ENCODE measurements at places on chromosomes 3 and 15.

- no peak for DNase-seq
Observed at GRCh38 chr3:129052675-129053074, 7.9 kb upstream of the GP9 start.

DNA sequence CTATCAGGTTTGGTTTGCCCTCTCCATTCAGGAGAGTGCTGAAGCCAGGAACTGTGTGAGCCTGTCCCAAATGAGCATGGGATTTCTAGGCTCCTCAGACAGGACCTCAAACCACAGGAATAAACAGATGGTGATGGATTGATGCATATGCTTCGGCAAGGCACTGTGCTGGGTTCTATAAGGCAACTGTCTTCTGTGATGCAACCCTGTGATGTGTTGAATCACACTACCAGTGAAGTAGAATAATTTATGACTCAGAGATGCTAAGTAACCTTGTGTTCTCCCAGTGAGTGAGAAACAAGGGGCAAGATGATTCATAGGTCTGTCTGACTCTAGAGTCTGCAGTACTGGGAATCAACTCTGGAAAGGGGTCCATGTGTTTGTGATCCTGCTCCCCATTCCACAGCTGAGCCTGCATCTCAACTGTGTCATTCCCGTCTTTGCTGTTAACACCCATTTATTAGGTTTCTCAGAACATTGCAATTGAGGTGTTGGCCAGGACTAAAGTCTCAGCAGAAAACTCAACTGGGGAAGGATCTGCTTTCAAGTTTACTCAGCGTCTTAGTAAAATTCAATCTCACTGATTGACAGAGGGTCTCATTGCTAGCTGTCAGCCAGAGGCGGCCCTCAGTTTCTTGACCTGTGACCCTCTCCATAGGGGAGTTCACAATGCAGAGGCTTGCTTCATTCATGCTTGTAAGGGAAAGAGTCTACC is 510.1 kb upstream of the CFAP20DC start:
- DNase-seq: no peak

DNA sequence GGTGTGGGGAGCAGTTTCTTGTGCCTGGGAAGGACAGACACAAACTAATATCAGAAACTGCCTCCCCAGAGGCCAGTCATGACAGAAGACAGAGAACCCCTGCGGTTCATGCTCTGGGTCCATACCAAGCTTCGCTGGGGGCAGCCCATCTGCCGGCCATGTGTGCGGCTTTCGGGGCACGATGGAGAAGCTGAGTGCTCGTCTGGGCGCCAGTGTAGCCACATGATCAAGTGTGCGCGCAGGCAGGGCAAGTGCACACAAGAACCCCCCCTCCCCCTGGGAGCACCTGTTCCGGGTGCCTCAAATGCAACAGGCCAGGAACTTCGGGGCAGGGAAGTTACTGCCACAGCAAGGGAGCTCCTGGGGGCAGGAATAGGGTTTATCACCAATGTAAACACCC is 1.8 kb downstream of the ADAMTS17 start:
- no peak for DNase-seq

GRCh38 chr3:66392512-66392911 is 108.3 kb downstream of the LRIG1 start:
- no peak for DNase-seq

GRCh38 chr15:86624261-86625036 is 544.8 kb downstream of the AGBL1 start:
- DNase-seq: peak; percentile 76

DNA sequence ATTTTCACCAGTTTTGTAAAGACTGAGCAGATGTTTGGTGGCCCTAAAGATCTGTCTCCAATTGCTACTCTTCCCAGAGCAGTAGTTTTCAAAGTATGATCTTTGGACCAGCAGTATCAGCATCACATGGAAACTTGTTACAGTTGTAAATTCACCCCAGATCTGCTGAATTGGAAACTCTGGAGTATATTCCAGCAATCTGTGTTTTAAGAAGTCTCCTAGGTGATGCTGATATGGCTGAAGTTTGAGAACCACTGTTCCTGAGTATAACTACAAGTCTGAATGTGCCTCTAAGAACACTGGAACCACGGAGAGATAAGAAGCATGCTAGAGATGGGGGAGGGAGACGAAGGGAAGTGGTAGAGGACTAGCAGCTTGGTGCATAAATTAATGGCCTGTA is 45.7 kb downstream of the NUDT16 start:
- no peak for DNase-seq

DNA sequence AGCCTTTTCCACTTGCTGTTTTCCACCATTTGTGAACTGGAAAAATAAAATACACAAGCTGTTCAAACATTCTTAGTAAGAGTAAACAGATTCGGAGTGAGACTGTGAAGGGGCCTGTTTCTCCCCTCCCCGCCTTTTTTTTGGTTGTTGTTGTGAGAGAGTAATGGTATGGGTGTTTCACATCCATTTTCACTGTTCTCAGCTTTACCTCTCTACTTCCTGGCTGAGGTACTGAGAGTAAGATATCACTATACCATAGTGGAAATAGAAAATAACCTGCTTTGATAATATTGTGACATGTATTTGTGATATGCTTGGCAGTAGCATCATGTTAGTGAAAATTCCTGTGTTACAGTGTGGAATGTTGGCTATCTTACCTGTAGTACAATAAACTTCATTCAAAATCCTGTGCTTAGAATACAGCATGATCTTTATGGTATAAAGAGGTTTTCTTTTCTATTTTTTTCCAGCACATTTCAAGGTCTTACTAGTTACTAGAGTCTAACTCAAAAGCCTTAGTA is 12.0 kb downstream of the CNTN4 start:
- no peak for DNase-seq

- DNase-seq: no peak
Observed at GRCh38 chr3:154244644-154245043, 79.6 kb downstream of the DHX36 start.

- no peak for DNase-seq
Observed at GRCh38 chr3:122665226-122665786, 15.3 kb upstream of the PARP14 start.

DNA sequence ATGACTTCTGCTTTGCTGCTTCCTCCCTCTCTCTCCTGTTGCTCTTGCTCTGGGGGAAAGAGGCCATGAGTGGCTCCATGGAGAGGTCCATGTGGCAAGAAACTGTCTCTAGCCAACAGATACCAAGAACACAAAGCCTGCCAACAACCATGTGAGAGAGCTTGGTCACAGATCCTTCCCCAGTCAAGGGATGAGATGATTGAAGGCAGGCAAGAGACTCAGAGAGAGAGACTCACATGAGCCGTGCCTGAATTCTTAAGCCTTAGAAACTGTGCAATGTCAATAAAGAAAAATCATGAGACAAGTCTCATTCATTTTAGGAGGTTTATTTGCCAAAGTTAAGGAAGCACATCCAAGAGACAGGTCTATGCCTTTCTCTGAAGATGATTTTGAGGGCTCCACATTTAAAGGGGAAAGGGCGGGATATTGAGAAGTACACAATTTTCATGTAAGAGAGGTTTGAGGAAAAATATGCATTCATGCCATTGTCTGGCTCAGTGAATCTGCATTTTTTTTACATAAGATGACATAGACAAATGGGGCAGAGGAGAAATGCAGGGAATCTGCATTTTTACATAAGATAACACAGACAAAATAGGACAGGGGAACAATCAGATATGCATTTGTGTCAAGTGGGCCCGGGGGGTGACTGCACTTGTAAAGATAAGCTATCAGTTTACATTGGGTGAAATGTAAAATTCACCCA is 59.5 kb upstream of the SUCLG2 start:
- no peak for DNase-seq

GRCh38 chr3:126828306-126828705 is 124.3 kb downstream of the CHCHD6 start:
- DNase-seq: no peak

DNA sequence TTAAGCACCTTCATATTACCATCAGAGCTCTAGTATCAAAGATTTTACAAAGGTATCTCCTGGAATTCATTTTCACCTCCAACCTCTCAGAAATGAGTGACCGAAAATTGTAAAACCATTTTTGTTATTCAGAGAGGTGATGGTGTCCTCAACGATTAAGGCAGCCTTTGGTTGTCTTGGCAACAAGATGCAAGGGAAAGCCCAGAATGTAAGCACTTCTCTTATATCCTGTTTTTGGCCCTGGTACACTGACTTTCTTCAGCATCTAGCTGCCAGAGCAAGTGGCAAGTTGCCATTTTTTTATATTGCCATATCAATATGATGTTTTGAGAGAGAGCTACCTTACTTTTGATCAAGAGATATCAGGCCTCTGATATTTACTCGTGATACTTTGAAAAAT is 384.9 kb upstream of the NECTIN3 start:
- no peak for DNase-seq

DNA sequence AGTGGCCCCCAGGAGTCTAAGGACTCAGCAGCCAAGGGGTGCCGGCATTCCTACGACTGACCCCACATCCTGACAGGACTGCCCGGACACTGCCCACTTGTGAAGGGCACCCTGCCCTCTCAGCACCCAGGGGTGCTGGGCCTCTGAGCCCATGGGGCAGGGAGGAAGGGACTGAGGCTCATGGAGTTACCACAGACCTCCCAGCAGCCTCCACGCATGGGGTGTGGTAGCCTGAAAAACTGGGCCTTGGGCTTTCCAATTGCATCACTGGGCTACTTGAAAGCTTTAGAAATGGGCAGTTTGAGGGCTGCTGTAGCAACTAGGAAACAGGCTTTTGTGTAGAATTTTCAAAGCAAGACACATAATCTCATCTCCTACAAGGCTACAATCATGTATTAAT is 13.2 kb downstream of the TKT start:
- no peak for DNase-seq

DNA sequence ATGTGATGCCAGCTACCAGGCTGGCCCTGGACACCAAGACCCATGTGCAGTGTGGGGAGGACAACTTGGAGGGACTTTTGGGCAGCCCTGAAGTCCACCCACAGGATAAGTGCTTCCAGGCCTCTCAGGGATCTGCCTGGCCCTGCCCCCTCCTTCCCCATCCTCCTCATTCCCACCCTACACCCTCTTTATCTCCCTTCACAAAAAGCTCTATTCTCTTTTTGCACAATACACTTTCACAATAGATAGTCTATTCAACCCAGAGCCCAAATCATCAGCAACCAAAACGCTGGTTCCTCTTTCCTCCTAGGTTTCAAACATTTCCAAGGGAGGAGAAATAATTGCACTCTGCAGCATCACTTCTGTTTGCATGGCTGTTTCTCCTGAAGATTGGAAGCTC is 7.8 kb upstream of the ZNF710 start:
- DNase-seq: no peak

GRCh38 chr3:122247087-122247824 is 63.8 kb downstream of the CASR start:
- no peak for DNase-seq

- no peak for DNase-seq
Observed at GRCh38 chr3:134838599-134838998, 43.5 kb downstream of the EPHB1 start.

DNA sequence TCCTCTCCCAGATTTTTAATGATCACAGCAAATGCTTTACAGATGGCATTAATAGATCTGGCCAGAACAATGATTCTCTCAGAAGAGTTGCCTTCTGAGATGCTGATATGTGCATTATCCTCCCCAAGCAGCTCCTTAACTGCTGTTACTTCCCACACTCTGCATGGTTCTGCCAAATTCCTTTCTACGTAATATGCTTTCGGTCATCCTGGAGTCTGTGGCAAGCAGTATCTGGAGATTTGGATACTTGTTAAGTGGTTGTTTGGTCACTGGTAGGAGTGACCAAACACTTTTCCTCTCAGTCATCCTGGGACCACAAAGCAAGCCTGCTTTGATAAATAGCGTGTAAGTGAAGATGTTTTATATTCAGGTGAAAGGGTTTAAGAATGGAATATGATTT is 71.1 kb upstream of the CCNL1 start:
- no peak for DNase-seq

- no peak for DNase-seq
Observed at GRCh38 chr3:136280961-136281360, 30.8 kb downstream of the PCCB start.

DNA sequence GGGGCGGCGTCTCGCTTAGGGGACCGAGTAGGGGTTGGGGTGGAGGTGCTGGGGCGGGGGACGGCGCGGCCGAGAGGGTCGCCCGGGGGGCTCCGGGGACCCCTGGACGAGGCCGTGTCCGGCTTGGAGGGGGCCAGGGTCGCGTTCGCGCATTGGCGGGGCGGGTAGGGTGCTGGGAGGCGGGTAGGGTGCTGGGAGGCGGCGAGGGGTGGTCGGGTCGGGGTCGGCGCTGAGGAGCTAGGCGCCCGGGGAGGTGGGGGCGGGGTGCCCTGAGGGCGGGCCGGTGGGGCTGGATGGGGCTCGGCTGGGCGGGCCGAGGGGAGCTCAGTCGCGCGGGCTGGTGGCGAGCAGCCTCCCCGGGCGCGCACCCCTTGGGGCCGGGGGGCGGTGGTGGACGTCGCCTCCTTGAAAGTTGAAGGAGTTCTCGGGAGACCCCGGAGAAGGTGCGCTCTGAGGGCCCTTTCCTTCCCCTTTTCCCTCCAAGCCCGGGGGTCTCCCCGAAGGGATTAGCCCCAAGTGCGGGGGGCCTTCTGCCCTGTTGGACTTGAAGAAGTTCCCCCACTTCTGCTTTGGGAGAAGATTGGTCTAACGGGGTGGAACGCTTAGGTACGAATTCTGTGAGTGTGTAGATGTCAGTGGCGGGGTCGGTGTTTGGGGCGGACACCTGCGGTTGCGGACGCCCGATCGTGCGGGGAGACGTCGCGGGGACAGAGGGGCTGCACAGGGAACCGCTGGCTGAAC is 543 bp downstream of the MEF2A start:
- DNase-seq: peak; percentile 13

DNA sequence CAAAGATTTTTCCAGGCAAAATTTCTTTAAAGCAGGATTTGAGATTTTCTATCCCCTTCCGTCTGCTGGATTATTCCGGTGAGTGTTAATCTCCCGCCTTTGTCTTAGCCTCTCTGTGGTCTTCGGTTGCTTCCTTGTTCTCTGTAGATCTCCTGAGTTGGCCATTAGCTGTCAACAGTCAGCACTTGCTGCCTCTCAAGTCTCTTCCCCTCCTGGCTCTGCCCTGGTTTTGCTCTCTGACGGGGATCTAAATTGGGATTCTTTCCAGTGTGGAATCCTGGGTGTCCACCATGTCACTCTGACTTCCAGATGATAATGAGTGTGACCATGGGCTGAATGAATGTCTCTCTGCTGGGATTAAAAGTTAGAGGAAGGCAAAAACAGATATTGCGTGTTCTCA is 121.5 kb downstream of the IGF1R start:
- no peak for DNase-seq

DNA sequence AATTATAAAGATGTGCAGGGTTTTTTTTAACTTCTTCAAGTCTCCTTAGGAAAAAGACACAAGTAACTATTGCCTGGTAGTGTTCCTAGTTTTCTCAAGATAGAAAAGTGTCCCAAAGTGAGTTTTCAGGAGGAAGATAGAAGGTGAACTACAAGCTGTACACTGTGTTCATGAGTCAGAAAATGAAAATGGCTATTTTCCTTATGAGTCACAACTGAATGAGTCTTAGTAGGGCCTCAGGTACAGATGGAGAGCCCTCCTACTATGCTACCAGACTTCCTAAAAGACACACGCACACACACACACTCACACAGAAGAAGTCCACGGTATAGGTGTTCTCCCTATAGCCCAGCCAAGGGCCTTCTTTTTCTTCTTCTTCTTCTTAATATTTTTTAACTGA is 3.1 kb downstream of the MYO1E start:
- DNase-seq: no peak

Data from stimulated activated CD8-positive, alpha-beta memory T cell treated with anti-CD3 and anti-CD28 coated beads, Interleukin-7, amount 100 ng/mL, for 4 hours (primary cell).